ENCODE measurements at places on chromosomes 11 and 22.

GRCh38 chr11:123308077-123308476 lies 113.0 kb upstream of the CLMP start:
- no peak for DNase-seq

DNA sequence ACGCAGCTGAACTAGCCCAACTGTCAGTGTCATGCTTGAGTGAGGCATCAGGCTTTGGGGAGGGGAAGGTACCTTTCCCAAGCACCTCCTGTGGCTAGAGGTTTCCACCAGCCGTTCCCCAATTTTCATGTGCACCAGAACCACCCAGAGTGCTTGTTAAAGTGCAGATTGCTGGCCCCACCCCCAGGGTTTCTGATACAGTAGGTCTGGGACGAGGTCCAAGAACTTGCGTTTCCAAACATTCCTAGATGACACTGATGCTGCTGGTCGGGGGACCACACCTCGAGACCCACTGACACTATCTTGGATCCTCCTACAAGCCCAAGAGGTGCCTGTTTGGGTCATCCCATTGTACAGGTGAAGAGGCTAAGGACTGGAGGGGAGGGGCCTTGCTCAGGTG lies 59.8 kb downstream of the PDE2A start:
- no peak for DNase-seq

GRCh38 chr11:117901601-117902000 lies 25.1 kb upstream of the FXYD6 start:
- no peak for DNase-seq

GRCh38 chr11:26348776-26349175 lies 16.8 kb downstream of the ANO3 start:
- no peak for DNase-seq

DNA sequence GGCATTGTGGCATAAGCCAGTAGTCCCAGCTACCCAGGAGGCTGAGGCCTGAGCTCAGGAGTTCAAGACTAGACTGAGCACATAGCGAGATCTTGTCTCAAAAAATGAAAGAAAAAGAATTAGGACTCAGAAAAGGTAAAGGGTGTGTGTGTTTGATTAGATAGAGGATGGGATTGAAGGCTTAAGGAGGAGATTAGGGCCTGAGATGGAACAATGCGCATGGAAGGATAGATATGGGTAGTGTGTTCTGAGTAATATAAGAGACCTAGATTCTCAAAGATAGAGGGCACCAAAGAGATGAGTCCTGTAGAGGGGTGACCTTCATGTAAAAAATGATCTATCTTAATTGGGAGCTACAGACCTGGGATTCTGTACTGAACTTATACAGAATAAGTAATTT lies 17.3 kb upstream of the RAB30 start:
- DNase-seq: no peak

- no peak for DNase-seq
Measured at GRCh38 chr22:39429916-39430575, 26.8 kb upstream of the MGAT3 start.
